ENCODE measurements at places on chromosomes 7 and 10. TPM values are rescaled to one million over a fixed set of nuclear protein-coding genes. Genes with fewer than 3 reads are reported as not detected.

Gene BMPR1A
- 11.0 TPM for total RNA-seq

Gene HERPUD2
- total RNA-seq = 72.8 TPM

Gene GLI3
- total RNA-seq = not detected

Gene TUBB8
- total RNA-seq = not detected
